ENCODE measurements at places on chromosomes 3 and 15. TPM values are rescaled to one million over a fixed set of nuclear protein-coding genes. Genes with fewer than 3 reads are reported as not detected.

The CCDC33 gene
- total RNA-seq: not detected

The AADAC gene
- total RNA-seq: 0.22 TPM

The TTC23 gene
- 15.1 TPM for total RNA-seq

The ALPK3 gene
- 0.83 TPM for total RNA-seq

The AHSG gene
- 0.30 TPM for total RNA-seq

The MESP1 gene
- 0.97 TPM for total RNA-seq

The RLBP1 gene
- not detected for total RNA-seq

The HESX1 gene
- total RNA-seq: 0.70 TPM
